Activated CD4-positive, CD25-positive, alpha-beta regulatory T cell treated with anti-CD3 and anti-CD28 coated beads, Interleukin-2, amount 50 U/mL, for 72 hours (primary cell): ENCODE measurements at places on chromosomes 13 and 19.

DNA sequence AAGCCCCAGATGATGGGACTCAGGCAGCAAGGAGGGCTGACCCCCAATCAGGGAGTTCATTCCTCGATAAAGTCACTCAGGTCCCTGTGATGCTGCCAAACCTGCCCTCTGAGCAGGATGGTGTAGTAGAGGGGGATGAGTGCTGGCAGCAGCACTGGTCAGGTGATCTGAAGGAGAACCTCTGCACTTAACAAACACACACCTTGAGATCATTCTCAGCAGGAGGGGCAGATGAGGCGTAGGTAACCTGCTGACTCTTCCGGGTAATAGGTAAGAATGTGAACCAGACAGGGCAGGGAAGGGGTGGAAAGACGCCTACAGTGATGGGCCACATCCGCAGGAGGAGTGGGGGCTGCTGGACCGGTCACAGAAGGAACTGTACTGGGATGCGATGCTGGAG lies 3.2 kb downstream of the ZNF446 start:
- no peak for DNase-seq

DNA sequence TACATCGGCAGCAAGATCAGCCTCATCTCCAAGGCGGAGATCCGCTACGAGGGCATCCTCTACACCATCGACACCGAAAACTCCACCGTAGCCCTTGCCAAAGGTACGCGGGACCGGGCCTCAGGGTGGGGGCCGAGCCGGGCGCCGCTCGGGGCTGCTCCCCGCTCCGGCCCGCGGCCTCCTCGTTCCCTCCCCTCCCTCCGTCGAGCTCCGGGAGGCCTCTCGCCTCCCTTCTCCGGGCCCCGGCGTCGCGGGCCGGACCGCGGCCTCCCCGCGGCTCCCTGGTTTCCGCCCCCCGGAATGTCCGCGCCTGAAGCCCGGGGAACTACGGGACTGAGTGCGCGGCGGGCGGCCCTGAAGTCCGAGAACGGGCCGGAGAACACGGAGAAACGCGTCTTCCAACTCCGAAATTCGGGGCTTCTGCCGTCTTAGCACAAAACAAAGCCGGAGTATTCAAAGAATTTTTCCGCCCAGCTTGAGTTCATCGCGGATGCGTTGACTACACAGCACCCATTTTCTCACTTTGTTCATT lies 423 bp downstream of the LSM14A start:
- peak; percentile 64 for DNase-seq

- DNase-seq: no peak
These were observed 13.8 kb upstream of the ZNF724 start for GRCh38 chr19:23263870-23264590.

GRCh38 chr13:33487575-33488243 lies 202.2 kb upstream of the STARD13 start:
- no peak for DNase-seq

GRCh38 chr13:48160606-48161278 lies 65.8 kb upstream of the MED4 start:
- no peak for DNase-seq

DNA sequence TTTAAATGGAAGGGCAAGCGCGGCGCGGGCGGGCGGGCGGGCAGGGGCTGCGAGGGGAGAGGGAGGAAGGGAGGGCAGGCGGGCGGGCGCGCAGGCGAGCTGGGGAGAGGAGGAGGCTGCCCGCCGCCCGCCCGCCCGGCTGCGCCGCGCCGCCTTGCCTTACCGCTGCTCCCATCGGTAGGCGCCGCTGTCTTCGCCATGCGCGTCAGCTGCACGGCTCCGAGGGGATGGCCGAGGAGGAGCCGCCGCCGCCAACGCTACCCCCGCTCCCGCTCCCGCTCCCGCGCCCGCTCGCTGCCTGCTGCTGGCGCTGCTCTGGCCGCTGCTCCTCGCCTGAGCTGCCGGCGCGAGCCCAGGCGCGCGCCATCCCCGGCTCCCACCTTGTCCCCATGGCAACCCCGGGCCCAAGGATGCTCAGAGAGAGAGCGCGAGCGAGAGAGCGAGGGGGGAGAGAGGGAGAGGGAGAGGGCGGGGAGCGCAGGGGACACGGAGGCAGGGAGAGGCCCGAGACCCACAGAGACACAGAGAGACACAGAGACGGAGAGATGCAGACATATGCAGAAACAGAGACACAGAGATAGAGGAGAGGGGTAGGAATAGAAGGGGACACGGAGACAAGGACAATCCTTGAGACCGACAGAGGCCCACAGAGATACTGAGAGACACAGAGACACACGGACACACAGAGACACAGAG lies 40.3 kb downstream of the DEDD2 start:
- DNase-seq: peak; percentile 55

GRCh38 chr19:294946-295686 lies 3.9 kb upstream of the PLPP2 start:
- peak; percentile 49 for DNase-seq

DNA sequence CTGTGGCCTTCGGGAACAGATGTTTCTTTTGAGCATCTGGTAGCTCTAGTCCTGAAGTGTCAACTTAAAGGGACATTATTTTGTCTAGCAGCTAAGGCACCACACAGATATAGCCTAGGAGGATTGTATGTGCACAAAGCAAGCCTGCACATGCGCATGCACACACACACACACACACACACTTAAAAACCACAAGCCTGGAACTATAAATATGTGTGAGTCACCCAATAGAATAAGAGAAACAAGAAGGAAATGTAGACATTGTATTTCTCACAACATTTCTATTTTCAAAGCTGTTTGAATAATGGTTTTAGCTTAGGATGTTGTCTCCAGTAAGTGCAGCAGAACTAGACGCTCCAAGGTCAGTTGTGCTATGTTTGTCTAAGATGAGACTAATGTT lies 516.5 kb downstream of the SUCLA2 start:
- DNase-seq: no peak

DNA sequence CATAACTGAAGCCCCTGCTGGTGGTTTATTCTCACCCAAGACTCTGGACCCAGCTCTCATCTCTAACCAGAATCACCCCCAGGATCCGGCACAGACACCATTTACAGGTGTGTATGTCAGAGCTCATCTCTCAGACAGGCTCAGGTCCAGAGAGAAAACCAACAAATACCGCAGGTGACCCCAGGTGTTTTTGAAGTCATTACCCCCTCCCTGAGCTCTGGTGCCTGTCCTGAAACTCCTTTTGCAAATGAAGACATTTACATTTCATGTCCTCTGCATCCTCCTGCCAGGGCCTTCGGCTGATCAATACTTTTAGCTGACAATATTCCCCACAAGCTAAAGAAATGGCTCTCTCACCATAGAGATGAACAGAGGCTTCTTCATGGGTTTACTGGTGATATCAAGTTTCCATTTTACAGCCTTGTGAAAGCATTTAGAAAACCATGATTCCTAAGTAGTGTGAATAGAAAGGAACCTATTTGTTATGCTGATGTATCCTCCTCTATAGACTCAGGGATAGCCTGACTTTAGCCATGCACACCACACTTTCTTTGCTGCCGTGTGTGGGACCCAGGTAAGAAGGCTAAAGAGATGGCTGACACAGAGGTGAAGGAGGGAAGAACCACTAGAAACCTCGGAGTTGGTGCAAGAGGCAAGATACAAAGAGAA lies 131.3 kb downstream of the KCTD15 start:
- DNase-seq: no peak

DNA sequence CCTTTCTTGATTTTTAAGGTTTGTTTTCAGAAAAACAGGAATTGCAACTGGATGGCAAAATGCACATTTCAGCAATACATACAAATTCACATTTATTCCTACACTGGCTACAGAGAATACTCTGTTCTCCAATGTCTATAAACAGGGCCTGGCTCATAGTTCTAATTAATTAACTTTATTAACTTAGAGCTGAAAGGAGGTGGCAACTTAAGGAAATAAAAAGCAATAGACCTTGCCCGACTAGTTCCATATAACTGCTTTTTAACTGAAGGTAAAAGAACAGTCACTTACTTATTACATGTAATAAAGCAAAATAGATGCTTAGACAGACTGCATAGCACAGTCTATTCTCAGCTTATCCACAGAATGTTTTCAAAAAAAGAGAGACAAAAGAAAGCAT lies 498.5 kb downstream of the DIAPH3 start:
- DNase-seq: no peak

DNA sequence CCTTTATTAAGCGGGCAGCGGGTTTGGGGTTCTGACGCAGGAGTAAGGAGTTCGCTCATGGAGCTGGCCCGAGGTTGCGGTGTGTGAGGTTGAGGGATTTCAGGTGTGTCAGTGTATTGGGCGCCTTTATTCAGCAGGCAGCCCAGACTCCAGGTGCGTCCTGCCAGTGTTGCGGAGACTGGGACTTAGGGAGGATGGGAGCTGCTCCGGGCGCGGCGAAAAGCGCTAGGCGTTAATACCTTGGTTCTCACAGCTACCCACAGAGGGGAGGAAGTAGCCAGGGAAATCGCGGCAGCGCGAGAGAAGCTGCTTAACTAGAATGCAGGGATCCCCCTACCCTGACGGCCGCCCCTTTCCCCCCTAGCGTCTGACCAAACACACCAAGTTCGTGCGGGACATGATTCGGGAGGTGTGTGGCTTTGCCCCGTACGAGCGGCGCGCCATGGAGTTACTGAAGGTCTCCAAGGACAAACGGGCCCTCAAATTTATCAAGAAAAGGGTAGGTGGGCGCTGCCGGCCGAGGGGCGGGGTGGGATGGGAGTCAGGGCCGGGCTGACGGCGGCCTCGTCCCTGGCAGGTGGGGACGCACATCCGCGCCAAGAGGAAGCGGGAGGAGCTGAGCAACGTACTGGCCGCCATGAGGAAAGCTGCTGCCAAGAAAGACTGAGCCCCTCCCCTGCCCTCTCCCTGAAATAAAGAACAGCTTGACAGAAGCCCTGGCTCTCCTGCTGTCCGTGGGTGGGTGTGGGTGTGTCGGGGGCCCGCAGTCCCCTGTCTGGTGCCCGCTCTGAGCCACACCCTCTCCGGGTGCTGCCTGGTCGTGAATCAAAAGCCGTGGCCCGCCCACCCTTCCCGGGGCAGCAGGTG lies 1.1 kb downstream of the RPL36 start:
- DNase-seq: peak; percentile 49

- no peak for DNase-seq
These were observed 3.2 kb downstream of the ZNF230 start for GRCh38 chr19:44005973-44006372.
